Omental fat pad (tissue), 4 donors: ENCODE measurements at places on chromosomes 11 and 22. TPM values are rescaled to one million over a fixed set of nuclear protein-coding genes. Genes with fewer than 3 reads are reported as not detected.

DNA sequence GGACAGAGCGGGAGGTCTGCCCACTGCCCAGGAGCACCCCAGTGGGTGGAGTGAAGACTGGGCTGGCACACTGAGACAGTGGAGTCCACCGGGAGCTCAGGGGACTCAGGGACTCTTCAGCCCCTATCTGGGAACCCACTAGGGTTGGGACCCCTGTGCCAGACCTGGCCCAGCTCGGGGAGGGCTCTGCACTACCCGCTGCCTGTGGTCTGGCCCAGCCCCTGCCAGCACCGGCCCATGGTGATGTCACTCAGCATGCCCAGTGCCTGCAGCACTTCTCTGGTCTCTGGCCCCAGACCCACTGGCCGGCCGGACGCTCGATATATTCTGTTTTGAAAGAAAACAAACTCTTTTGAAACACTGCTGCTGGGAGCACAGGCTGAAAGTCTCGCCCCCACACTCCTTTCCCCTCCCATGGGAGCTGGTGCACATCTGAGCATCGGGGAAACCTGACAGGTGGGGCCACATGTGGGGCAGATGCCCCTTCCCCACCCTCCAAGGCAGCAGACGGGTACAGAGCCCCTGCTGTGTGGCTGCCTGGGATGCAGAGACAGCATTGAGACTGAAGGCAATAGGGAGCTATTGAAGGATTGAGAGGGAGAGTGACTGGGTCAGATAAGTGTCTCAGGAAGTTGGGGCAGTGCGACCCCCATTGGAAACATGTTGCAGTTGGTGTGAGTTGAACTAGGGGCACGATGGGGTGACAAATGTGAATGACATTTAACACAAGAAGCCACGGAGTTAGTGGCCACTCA is 62.9 kb downstream of the MYEOV start:
- no peak for DNase-seq

GRCh38 chr22:50621356-50621880 is 6.5 kb downstream of the ARSA start:
- no peak for DNase-seq

GRCh38 chr11:19820100-19820499 is 107.5 kb downstream of the NAV2 start:
- no peak for DNase-seq

GRCh38 chr11:59960502-59961381 is 3.1 kb upstream of the OOSP4A start:
- DNase-seq, result no peak

Gene VPREB1
- total RNA-seq, result not detected

Gene HBG1
- not detected for total RNA-seq

Gene C11orf71
- total RNA-seq, result 6.1 TPM

Gene KLHL35
- 1.3 TPM for total RNA-seq

Gene SLC22A25
- not detected for total RNA-seq

Gene KCNJ1
- not detected for total RNA-seq

Gene ZNF74
- total RNA-seq, result 5.4 TPM
